ENCODE measurements at places on chromosomes 5 and 9.

- no peak for DNase-seq
These were observed 939 bp downstream of the GOLGA1 start for GRCh38 chr9:124939944-124940343.

GRCh38 chr5:91361055-91361701 is 21.9 kb downstream of the ARRDC3 start:
- DNase-seq = no peak

DNA sequence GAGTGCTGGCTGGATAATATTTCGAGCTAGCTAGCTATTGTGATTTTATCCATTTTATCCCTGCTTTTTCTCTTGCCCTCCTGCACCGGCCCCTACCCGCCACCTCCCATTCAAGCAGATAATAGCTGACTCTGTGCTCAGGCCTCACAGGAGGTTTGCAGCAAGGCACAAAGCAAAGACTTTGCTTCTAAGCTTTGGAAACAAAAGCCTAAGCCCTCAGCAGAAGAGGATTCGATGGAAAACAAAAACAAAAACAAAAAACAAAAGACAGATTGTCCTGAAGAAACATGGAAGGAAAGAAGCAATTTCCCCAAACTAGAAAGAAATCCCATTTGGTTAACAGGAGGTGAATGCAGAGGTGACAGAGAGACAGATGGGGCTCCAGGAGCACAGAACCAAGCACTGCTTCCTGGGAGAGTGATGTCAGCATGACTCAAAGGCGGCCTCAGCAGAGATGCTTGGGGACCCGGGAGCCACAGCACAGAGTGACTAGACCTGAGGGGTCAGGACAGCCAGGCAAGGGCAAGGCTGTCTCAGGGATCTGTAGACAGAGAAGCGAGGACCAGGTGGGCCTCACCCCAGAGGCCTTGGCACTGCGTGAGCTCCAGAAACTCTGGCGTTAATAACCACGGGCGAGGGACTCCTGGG is 28.4 kb downstream of the MTX3 start:
- DNase-seq = peak; percentile 39

DNA sequence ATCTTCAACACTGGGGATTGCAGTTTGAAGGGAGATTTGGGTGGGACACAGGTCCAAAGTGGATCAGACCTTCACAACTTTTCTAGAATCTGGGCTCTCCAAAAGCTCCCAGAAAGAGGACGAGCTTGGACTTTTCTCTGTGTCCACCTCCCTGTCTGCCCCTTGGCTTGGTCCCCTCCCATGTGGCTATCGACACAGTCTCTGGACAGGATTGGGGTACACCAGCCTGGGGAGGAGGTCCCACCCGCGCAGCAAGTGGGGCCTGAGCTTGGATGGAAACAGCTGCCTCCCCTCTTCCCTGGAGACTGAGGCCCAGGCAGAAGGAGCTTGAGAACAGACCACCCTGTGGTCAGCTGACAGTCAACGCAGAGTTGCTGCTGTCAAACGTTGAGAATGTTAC is 84.6 kb upstream of the FCN1 start:
- DNase-seq = no peak

- DNase-seq = peak; percentile 65
These were observed 3.1 kb upstream of the RGMB start for GRCh38 chr5:98770209-98770910.

- DNase-seq = no peak
These were observed 127.0 kb upstream of the GDNF start for GRCh38 chr5:37966871-37967270.

DNA sequence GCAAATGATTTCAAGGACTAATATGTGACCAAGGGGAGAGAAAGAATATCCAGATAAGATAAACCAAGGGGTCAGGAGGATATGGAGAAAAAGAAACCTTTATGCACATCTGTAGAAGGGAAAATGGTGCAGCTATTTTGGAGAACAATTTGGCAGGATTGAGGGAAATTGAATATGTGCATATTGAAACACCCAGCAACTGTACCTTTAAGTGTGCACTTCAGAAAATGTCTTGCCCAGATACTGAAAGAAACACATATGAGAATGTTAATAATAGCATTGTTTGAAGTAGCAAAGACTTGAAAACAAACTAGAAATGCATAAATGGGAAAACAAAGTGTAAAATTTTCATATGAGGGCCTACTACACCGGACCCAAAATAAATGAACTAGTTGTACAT is 599.6 kb downstream of the PSAT1 start:
- no peak for DNase-seq

- DNase-seq = no peak
These were observed 80.8 kb downstream of the ARRDC3 start for GRCh38 chr5:91302305-91302704.

DNA sequence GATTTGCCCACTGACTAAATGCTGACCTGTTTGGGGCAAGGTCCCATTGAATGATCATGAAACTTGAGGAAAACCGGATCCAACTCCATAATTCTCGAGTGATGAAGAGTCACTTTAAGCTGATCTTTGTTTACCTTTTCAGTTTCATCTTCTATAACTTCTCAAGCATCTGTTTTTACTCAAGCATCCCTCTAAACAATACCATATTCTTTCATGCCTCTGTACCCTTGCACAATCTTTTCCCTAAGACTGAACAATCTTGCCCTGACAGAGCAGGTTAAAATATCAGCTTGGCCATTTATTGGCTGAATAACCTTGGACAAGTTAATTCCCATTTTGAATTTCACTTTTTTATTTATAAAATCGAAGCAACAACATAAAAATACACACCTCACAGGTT is 39.8 kb downstream of the TYRP1 start:
- DNase-seq = no peak

GRCh38 chr5:43533646-43534045 is 18.7 kb upstream of the C5orf34 start:
- no peak for DNase-seq

DNA sequence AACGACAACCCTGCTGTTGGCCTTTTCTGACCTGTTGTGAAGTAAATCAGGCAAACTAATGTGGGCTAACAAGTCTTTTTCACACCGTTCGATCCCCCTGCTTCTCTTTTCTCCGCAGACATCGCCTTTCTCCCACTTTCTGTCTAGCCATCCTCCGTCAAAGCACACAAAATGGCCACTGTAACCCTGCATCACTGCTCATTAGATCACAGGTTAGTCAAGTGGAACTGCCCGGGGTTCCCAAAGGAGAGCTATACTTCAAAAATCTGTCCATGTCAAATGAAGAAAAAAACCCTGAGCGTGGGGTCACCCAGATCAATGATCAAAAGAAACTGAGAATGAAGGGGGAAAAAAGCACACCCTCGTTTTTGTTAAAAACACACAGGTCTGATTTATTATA is 212.1 kb downstream of the ARL15 start:
- DNase-seq = no peak

- DNase-seq = peak; percentile 58
These were observed 46.1 kb upstream of the CER1 start for GRCh38 chr9:14768405-14769229.

DNA sequence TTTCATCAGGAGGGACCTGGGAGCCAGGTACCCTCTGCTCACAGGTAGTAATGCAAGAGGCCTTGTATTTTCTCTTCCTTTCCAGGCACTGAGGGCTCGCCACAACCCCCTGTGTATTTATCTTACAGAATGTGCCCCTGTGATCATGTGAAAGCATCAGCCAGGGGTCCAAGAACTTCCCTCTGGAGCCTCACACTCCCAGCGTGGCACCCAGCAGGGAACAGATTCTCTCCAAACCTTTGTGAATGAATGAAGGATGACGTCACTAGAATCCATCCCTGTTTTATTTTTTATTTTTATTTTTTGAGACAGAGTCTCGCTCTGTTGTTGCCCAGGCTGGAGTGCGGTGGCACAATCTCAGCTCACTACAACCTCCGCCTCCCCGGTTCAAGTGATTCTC is 107.3 kb upstream of the IER5L start:
- no peak for DNase-seq

DNA sequence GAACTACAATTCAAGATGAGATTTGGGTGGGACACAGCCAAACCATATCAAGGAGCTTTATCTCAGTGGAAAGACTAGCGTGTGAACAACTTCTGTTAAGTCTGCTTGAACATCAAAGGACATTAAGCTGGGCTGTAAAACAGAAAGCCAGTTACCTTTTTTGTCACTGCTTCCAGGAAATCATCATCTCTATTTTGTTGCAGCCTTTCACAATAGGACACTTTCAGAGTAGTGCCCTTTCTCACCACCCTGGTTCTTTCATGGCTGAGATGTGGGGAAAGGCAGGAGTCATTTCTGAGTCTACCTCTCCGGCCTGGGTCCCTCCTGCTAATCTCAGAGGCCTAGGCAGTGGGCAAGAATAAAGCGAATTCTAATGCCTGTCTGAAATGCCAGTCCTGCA is 96.2 kb upstream of the PPP1R2B start:
- DNase-seq = no peak

- no peak for DNase-seq
These were observed 28.5 kb upstream of the UNC5A start for GRCh38 chr5:176781638-176782570.

- no peak for DNase-seq
These were observed 5.8 kb downstream of the EXOC3 start for GRCh38 chr5:448766-449090.

DNA sequence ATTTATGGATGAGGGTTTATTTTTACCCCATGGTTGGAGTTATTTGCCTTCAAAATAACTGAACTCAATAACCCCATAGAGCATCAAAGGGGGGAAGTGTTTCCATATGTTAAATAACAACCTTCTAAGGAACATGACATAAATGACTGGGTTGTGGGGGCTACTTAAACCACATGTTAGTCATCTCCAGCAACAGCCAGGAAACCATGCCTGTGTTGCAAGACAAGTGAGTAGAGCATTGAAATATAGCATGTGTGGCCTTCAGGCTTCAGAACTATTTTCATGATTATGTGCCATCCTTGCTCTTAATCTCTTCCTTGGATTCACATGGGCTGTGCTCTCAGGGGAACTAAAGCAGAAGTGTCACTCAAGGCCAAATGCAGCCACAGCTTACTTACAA is 431.2 kb downstream of the AGTPBP1 start:
- no peak for DNase-seq

- DNase-seq = no peak
These were observed 25.8 kb upstream of the CARNMT1 start for GRCh38 chr9:75053869-75054268.

DNA sequence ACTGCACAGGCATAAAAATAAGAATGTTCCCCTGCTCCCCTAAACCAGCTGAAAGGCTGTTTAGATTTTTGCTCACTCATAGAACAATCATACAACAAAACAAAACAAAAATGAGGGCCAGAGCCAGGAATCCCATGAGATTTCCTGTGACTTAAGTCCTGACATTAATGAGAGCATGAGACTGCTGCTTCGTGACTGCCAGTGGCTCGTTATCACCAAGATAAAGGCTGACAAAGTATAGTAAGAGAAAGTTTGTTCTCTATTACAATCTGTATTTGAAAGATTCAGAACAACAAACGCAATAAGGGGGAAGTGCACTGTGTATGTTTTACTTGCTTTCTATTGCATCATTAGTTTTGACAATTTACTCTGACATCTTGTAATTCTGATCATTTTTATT is 837.1 kb upstream of the C9orf72 start:
- DNase-seq = no peak

GRCh38 chr5:149719666-149720065 is 10.4 kb upstream of the PPARGC1B start:
- peak; percentile 9 for DNase-seq

- DNase-seq = no peak
These were observed 403.4 kb downstream of the MAN2A1 start for GRCh38 chr5:110092955-110093785.

- DNase-seq = no peak
These were observed 91.9 kb upstream of the CEP78 start for GRCh38 chr9:78144008-78144381.

DNA sequence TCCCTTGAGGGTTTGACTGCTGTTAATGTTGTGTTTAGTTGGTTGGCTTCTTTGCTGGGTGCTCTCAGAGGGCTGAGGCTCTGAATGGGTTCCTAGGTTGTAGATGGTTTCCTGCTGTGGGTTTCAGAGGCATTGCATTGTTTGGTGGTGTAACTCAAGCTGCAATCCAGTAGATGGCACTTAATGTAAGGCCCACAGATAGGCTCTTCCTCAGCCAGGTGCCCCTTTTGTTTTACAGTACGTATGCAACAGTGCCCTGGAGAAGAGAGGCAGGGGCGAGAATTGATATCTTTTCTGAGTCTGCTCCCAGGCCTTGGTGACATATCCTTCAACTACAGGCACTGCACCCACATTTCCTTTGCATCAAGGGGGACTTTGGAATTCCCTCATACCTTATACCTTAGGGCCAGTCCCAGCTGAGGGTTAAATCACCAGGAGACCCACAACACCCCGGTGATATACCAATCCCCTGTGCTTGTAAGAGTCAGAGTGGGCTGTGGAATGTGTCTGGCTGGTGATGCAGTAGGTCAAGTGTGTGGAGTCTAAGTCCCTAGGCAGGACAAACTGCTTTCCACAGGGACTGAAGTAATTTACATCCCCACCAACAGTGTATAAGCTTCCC is 7.0 kb upstream of the UGT3A2 start:
- no peak for DNase-seq

DNA sequence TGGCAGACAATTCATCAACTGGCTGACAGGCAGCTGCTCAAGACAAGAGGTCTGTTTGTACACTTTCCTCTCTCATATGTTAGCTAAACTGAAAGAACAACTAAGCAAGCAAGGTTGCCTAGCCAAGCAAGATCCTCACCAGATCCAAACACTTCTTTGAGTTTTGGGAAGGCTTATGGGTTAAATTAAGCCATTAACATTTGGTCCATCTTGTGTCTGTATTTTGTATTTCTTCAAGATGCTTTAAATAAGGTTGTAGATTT is 170.4 kb upstream of the RAI14 start:
- no peak for DNase-seq

- no peak for DNase-seq
These were observed 26.6 kb upstream of the TLR4 start for GRCh38 chr9:117677572-117677971.

DNA sequence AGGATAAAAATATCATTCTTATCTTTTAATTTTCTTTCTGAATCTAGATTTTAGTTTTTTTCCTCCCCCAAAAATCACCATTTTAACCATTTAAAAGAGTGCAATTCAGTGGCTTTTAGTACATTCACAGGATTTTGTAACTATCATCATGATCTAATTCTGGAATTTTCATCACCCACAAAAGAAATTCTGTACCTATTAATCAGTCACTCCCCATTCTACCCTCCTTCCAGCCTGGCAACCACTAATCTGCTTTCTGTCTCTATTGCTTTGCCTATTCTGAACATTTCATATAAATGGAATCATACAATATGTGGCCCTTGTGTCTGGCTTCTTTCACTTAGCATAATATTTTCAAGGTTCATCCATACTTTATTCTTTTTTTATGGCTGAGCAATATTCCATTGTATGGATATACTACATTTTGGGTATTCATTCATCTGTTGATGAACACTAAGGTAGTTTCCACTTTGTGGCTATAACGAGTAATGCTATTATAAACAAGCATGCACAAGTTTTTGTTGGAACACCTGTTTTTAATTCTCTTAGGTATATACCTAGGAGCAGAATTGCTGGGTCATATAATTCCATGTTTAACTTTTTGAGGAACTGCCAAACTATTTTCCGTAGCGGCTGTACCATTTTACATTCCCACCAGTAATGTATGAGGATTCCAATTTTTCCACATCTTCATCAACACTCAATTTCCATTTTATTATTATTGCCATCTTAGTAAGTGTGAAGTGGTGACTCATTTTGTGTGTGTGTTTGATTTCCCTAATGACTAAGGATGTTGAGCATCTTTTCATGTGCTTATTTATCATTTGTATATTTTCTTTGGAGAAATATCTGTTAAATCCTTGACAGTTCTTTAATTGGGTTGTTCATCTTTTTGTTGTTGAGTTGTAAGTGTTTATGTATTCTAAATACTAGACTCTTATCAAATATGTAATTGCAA is 340.3 kb downstream of the CWC27 start:
- DNase-seq = peak; percentile 5

- no peak for DNase-seq
These were observed 105.2 kb downstream of the TRIM32 start for GRCh38 chr9:116792271-116792670.
